ENCODE measurements at places on chromosomes 11 and 22. TPM values are rescaled to one million over a fixed set of nuclear protein-coding genes. Genes with fewer than 3 reads are reported as not detected.

DNA sequence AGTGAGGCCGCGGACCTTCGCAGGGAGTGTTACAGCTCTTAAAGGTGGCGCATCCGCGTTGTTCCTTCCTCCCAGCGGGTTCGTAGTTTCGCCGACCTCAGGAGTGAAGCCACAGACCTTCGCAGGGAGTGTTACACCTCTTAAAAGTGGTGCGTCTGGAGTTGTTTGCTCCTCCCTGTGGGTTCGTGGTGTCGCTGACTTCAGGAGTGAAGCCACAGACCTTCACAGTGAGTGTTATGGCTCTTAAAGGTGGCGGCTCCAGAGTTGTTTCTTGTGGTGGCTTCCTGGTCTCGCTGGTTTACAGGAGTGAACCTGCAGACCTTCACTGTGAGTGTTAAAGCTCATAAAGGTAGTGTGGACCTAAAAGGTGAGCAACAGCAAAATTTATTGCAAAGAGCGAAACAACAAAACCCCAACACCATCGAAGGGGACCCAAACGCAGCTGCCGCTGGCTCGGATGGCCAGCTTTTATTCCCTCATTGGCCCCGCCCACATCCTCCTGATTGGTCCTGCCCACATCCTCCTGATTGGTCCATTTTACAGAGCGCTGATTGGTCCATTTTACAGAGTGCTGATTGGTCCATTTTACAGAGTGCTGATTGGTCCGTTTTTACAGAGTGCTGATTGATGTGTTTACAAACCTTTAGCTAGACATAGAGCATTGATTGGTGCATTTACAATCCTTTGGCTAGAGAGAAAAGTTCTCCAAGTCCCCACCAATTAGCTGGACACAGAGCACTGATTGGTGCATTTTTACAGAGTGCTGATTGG, 1.2 kb upstream of the TMEM45B start:
- DNase-seq, result peak; percentile 55

DNA sequence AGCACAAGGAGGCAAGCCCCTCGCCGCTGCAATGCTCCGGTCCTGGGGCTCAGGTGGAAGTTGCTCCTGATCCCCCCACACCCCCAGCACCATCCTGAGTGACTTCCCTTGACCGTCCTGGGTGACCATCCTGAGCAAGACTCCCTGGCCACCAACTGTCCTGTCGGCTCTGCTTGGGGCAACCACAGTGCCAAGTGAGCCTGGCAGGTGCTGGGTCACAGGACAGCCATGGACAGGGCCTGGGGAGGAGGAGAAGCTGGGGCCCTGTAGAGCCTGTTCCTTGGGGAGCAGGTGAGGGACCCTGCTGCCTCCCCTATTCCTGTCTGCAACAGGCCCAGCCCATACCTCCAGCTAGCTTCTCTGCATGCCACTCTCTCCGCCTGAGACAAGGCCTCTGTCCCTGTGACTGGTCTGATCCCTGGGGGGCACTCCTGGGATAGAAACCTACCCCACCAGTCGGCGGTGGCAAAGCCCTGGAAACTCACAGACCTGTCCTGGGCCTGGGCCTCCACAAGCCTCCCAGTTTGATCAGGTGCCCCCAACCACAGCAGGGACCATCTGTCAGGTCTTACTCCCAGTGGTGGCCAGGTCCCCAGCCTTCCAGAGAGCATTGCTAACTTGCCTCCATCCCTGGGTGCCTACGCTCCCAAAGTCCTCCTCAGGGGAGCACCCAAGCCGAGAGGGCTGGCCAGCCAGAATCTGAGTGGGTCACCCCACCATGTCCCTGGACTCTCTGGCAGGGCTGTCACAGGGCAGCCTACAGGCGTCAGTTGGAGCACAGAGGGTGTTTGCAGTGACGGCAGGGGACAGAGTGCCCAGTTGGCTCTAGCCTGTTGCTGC, 68.7 kb upstream of the WNT7B start:
- peak; percentile 44 for DNase-seq

GRCh38 chr22:28931844-28932567, 48.6 kb downstream of the ZNRF3 start:
- DNase-seq, result no peak

GRCh38 chr11:8382436-8383053, 118.9 kb upstream of the LMO1 start:
- no peak for DNase-seq

GRCh38 chr11:115157247-115157646, 347.0 kb downstream of the CADM1 start:
- no peak for DNase-seq

GRCh38 chr11:81802591-81802990, 931.1 kb downstream of the FAM181B start:
- no peak for DNase-seq

The MMP26 gene
- total RNA-seq, result not detected

The OR5P2 gene
- 5.8 TPM for total RNA-seq

The OR56A1 gene
- 0.31 TPM for total RNA-seq

The KCNJ5 gene
- total RNA-seq, result 0.88 TPM

The COPB1 gene
- total RNA-seq, result 91.4 TPM

The PRR33 gene
- not detected for total RNA-seq
